ENCODE measurements at places on chromosomes 6 and 20.

DNA sequence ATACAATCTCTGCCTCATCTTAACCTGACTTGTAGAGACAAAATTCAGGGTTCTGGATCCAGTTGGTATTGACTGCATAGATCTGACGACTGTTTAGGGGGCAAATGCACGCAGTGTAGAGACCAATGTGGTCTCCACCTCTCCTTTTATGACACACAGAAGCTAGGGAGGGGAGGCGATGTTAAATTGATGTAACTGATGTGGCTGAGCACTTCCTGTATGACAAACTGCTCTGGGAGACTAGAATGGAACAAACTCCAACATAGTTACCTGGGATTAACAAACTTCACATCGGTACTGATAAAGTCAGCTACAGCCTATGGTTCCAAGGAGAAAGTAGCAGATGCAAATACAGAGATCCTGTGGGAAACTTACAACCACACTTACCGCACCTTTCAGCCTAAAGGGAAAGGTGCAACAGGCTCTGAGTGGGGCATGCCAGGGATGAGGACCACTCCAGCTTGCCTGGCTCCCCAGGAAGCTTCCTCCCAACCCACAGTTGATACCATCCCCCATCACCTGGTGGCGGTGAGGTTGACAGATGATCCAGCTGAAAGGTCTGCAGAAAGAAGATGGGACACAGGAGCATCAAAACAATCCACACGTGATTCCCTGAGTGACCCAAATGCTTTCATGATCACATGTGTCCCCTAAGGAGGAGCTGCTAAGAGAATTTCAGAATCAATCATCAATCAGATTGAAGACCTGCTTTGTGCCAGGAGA is 60.6 kb upstream of the MRPS10 start:
- no peak for DNase-seq
- no peak overlapping the region for H3K4me3 ChIP-seq
- peaks cover 4% of the 10 kb centered on the region for H3K36me3 ChIP-seq
- no peak overlapping the region for H3K27ac ChIP-seq
- peaks cover 16% of the 10 kb centered on the region for H3K4me1 ChIP-seq

DNA sequence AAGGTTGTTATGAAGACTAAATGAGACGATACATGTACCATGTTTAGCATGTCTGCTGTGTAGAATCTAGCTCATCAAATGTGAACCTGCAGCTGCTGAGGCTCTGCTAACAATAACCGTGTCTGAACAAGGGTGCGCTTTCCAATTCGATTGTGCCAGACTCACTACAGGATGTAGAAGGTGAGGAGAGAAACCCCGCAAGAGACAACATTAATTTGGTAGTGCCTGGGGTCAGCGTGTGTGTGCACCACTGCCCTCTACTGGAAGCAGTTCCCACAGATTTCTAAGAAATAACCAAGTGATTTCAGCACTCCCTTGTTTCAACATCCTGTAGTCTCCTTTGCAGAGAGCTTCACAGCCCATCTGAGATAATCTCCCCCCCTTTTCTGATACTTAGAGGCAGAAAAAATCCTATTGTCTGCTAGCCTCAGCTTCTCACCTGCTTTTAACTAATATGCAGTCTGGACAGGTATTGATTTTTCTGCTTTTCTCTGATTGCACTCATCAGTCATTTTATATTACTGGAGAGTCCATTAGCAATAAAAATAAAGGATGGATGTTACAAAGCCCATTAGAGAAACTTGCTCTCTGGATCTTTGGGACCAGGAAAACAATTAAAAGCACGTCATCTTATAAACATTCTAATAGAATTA is 96.7 kb upstream of the BACH2 start:
- H3K36me3 ChIP-seq: no peaks in the 10 kb centered on the region
- peaks cover 20% of the 10 kb centered on the region for H3K4me1 ChIP-seq
- no peaks in the 10 kb centered on the region for H3K27me3 ChIP-seq
- peak; percentile 76 for DNase-seq
- peak overlapping the region; percentile 57 for H3K4me3 ChIP-seq

GRCh38 chr20:50865114-50865513 is 66.1 kb downstream of the ADNP start:
- H3K4me1 ChIP-seq: peaks cover 13% of the 10 kb centered on the region
- no peak overlapping the region for H3K4me3 ChIP-seq
- DNase-seq: no peak
- no peaks in the 10 kb centered on the region for H3K27me3 ChIP-seq
- H3K27ac ChIP-seq: no peak overlapping the region

DNA sequence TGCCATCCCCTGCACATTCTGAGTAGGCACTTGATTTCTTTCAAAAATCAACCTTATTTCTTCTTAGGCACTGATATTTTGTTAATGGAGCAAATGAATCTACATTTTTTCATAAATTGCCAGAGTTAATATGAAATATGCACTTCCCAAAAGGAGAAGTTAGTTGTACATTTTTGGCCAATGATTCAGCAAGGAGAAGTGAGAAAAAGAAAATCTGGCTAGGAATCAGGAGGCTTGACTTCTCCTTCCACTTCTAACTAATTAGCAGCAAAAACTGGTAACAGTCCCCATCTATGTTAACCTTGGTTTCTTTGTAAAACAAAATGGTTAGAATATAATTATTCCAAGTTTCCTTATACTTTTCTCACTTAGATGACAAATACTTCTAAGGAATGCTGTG is 7.0 kb upstream of the DSE start:
- H3K4me1 ChIP-seq: peaks cover 8% of the 10 kb centered on the region
- no peak overlapping the region for H3K27ac ChIP-seq
- no peaks in the 10 kb centered on the region for H3K27me3 ChIP-seq
- H3K36me3 ChIP-seq: no peaks in the 10 kb centered on the region
- no peak for DNase-seq
- no peak overlapping the region for H3K4me3 ChIP-seq

GRCh38 chr6:159727717-159728445 is 575 bp downstream of the WTAP start:
- no peaks in the 10 kb centered on the region for H3K27me3 ChIP-seq
- peak overlapping the region; percentile 83 for H3K4me3 ChIP-seq
- H3K4me1 ChIP-seq: peaks cover 26% of the 10 kb centered on the region
- peaks cover 4% of the 10 kb centered on the region for H3K36me3 ChIP-seq
- H3K27ac ChIP-seq: peak overlapping the region; percentile 98

GRCh38 chr20:45055056-45055455 is 45.9 kb downstream of the KCNS1 start:
- H3K4me1 ChIP-seq: peaks cover 47% of the 10 kb centered on the region
- H3K4me3 ChIP-seq: no peak overlapping the region

GRCh38 chr6:138480279-138480949 is 18.9 kb downstream of the NHSL1 start:
- no peak for DNase-seq
- no peaks in the 10 kb centered on the region for H3K4me1 ChIP-seq
- no peak overlapping the region for H3K27ac ChIP-seq
- no peak overlapping the region for H3K4me3 ChIP-seq
- peaks cover 3% of the 10 kb centered on the region for H3K27me3 ChIP-seq

DNA sequence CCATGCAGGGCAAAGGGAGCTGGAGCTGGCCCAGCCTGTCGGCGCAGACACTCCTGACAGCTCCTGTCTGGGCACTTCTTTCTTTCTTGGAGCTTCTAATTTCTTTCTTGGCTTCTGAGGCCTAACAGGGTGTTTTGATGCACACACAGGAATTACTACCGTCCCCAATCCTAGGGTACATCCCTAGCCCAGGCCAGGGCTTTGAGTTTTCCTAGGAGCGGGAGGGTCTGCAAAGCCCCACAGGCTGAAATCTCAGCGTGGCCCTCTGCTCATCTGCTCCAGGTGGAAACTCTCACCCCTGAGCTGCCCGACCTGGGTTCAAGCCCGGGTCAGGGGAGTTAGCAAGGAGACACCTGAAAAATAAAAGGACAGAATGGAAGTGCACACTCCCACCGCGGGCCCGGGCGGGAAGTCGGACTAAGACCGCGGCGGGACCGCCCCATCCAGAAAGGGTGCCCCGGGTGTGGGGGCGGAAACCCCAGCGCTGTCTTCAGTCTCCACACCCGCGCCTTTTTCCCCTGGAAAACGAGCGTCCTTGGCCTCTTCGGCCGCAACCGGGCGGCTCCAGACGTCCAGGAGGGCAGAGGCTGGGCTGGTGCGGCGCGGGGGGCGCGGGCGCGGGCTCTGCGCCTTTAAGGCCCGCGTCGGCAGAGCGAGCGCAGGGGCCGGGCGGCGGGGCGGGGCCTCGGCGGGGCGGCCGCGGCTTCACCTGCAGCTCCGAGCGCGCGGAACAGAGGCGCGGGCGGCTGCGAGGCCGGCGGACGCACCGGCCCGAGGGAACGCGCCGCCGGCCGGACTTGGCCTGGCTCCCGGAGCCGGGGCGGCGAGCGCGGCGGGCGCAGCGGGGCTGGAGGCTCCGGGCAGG is at the start of gene CDH4:
Gene CDH4, plus strand, starts transcription at position 733 of the 865 bp plus-strand sequence.
- DNase-seq: no peak
- H3K4me1 ChIP-seq: no peaks in the 10 kb centered on the region
- H3K27me3 ChIP-seq: peaks cover 6% of the 10 kb centered on the region
- no peak within 1 kb of the TSS for H3K27ac ChIP-seq
- H3K4me3 ChIP-seq: no peak within 1 kb of the TSS

DNA sequence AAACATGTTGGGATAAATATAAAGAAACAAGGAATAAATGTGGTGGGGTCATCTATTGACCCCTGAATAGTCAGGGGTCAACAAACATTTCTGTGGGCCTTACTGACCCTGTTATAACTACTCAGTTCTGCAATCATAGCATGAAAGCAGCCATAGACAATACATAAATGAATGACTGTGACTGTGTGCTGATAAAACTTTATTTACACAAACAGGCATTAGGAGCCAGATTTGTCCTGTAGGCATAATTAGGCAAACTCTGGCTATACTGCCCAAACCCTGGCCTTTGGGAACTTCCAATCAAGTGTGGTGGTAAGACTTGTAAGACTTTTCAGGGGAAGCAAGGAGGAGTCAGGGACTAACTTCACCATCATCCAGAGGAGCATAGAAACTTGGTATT is 222.7 kb downstream of the KHDC1L start:
- no peak overlapping the region for H3K4me3 ChIP-seq
- H3K4me1 ChIP-seq: peaks cover 2% of the 10 kb centered on the region
- no peak overlapping the region for H3K27ac ChIP-seq
- no peak for DNase-seq

- H3K4me3 ChIP-seq: no peak overlapping the region
- H3K4me1 ChIP-seq: no peaks in the 10 kb centered on the region
- peaks cover 2% of the 10 kb centered on the region for H3K27me3 ChIP-seq
- H3K27ac ChIP-seq: no peak overlapping the region
Observed at GRCh38 chr20:54335299-54335698, 127.4 kb downstream of the PFDN4 start.

DNA sequence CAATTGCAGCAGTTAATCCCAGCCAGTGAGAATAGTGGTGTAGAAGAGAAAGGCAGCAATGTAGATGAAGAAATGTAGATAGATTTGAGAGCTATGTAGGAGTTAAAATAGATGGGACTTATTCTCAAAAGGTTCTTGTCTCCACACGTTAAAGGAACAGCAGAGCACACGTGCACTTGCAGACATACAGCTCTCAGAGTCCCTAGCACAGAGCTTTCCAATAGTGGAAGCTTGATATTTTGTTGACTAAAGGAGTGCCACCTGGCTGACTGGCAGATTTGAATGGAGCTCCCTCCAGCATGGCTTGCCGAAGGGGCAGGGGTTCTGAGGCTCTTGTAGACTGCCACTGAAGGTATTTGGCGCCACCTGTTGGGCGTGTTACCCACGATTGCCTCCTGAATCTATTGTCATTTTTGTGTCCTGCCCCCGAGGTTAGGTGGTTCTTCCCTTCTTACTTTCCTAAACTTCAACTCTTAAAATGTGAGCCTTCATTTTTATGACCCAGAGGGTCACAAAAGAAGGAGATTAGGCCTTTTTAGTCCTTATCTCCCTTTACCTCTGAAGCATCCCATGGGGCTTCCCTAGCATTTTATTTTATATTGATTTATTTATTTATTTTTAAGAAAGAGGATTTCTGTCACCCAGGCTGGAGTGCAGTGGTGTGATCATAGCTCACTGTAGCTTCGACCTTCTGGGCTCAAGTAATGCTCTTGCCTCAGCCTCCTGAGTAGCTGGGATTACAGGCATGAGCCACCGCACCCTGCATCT is 16.4 kb downstream of the BRD2 start:
- no peak overlapping the region for H3K27ac ChIP-seq
- peak; percentile 88 for DNase-seq
- H3K4me3 ChIP-seq: no peak overlapping the region
- peaks cover 32% of the 10 kb centered on the region for H3K4me1 ChIP-seq

DNA sequence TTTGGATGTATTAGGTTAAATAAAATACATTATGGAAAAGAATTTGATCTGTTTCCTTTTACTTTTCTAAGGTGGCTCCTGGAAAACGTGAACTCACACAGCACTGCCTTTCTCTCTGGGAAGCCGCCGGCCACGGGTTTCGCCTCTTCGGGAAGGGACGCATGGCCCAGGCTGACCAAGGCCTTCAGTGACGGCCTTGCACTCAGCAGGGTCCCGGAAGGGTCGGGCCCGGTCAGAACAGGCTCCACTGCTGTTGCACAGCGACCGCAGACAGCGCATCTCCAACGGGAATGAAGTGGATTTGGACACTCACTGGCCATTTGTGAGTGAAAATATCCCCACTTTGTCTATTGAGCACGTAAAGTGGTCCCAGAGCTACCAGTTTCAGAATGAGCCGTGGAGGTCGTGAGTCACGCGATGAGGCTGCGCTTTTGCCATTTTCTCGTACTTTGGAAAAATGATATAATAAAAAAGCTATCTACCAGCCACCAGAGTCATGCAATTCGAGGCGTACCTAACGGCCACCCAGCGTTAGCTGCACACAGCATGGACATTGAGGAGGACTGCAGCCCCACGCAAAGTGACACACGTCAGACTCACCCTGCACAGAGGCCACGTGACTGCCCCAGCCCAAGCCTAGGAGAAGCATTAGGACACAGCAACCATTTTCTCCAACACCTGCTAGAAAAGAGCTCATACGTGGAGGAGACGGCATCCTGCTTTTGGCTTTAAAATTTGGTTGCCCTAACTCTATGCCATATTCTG is 244.3 kb downstream of the TTLL2 start:
- no peaks in the 10 kb centered on the region for H3K36me3 ChIP-seq
- no peak for DNase-seq
- H3K27me3 ChIP-seq: peaks cover 19% of the 10 kb centered on the region
- no peaks in the 10 kb centered on the region for H3K4me1 ChIP-seq
- H3K4me3 ChIP-seq: no peak overlapping the region

DNA sequence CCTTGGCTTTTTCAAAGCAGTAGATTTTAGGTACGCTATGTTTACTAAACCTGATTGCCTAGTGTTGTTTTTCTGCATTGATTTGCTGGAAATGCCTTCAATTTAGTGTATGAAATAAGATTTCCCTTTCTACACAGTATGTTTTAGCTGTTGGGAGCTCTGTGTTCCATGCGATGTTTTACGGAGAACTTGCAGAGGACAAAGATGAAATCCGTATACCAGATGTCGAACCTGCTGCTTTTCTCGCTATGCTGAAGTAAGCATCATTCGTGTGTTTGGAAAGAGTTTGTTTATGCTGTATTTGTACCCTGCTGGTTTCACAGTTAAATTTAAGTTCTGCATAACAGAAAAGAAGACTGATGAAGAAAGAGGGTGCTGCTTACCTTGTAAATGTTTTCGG is 1.9 kb downstream of the BTBD3 start:
- H3K27me3 ChIP-seq: no peaks in the 10 kb centered on the region
- no peak for DNase-seq
- H3K4me3 ChIP-seq: no peak overlapping the region

Measured in memory B cell (primary cell).